Effector CD4-positive, alpha-beta T cell (primary cell): ENCODE measurements at places on chromosomes 12 and 14.

- DNase-seq, result no peak
These were observed 6.5 kb downstream of the PRICKLE1 start for GRCh38 chr12:42583016-42583415.

DNA sequence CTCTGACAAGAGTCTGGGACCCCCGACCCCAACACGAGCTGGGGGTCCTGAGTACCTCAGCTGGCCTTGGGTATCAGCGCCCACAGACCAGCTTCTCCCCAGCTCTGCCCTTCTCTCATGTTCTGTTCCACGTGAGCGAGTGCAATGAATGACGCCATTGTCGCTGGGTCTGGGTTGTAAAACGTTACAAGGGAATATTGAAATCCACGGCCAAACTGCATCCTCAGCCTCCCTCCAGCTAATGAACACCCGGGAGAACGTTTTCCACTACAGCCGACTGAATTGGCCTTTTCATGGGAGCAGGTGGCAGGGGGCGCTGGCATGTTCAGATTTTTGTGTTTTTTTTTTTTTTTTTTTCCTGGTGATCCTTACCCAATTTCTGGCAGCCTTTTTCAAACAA, 34.7 kb downstream of the TBX5 start:
- DNase-seq, result no peak

- no peak for DNase-seq
These were observed 4.0 kb upstream of the IRF2BPL start for GRCh38 chr14:77032491-77032843.

GRCh38 chr14:44963044-44963528, 1.1 kb downstream of the TOGARAM1 start:
- DNase-seq, result no peak

DNA sequence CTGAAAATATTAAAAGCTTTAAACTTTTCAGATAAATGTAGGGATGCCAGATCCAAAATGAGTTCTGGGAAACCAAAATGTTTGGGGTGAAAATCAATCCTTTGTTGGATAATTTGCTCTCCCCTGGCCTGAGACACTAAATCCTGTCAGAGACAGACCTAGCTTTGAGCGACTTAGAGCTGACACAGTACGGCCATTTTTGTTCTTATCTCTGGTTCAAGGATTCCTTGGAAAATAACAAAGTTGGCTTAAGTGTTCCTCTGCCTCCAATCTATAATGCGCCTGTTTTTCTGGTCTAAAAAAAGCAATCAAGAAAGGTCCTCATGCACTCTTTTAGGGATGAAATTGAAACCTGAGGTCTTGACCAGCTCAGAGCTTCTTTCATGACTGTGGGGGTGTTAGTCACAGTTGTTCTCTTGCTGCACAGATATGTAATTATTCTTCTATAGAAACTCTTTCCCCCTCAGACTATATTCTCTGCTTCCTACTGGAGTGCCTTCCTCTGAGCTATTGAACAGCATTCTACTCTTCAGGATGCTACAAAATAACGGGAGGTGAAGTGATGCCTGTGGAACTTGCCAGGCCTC, 52.3 kb upstream of the EGLN3 start:
- DNase-seq, result no peak

- no peak for DNase-seq
These were observed 57.8 kb upstream of the FUT8 start for GRCh38 chr14:65354715-65355114.

GRCh38 chr12:6723607-6724408, at the start of gene COPS7A:
COPS7A (plus strand) TSS chr12:6724046; CDS start chr12:6724657, 611 bp downstream.
- peak; percentile 89 for DNase-seq

- no peak for DNase-seq
These were observed 204.1 kb downstream of the STXBP6 start for GRCh38 chr14:24845851-24846250.

- DNase-seq, result no peak
These were observed 180.9 kb upstream of the PDE3A start for GRCh38 chr12:20187456-20187855.

DNA sequence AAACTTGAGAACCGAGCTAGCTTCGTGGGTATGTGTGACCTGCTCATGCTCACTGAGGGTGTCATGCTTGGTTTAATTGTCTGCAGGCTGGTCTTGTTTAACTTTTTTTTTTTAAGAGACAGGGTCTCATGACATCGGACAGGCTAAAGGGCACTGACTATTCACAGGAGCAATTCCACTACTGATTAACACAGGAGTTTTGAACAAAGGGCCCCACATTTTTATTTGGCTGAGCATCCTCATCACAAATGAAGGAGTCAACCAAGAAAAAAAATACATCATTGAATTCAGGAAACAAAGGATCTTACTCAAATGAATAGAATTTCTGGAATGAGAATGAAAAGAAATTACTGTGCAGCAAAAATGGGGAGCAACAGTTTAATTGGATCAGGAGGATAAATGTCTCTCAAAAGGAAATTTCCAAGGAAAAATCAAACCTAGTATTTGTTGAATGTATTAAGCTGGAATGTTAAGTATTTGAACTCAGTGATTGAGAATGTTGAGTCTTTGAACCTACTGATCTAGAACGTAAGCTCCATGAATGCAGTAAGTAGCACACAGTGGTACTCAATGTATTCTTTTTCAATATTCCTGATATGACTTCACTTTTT, 20.8 kb upstream of the PYROXD1 start:
- no peak for DNase-seq

DNA sequence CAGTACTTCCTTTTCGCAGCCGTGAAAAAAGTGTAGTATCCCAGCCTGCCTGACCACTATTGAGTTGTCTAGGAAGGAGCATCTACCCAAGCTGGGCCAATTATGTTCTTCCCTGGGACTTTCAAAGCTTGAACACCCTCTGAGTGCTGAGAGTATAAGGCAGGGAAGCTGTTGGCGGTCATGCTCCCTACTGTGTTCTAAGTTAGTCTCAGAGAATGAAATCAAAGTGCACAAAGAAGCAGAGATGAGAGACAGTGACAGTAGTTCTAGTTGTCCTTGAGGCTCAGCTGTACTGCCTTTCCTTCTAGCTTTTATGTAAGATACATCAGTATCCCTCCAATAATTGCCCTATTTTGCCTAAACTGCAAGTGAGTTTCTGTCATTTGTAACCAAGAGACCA, 427.1 kb upstream of the SEL1L start:
- no peak for DNase-seq

GRCh38 chr14:87386524-87386923, 606.5 kb downstream of the GALC start:
- no peak for DNase-seq

DNA sequence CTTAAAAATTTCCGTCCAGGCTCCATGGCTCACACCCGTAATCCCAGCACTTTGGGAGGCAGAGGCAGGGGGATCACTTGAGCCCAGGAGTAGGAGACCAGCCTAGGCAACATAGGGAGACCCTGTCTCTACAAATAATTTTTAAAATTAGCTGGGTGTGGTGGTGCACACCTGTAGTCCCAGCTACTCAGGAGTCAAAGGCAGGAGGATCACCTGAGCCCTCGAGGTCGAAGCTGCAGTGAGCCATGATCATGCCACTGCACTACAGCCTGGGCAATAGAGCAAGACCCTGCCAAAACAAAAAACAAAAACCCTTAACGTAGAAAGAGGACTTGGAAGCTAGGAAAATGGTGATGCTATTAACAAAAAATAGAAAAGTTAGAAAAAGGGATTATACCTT, 2.0 kb upstream of the HECTD1 start:
- no peak for DNase-seq

GRCh38 chr14:28635387-28635786, 131.2 kb upstream of the FOXG1 start:
- DNase-seq, result no peak

DNA sequence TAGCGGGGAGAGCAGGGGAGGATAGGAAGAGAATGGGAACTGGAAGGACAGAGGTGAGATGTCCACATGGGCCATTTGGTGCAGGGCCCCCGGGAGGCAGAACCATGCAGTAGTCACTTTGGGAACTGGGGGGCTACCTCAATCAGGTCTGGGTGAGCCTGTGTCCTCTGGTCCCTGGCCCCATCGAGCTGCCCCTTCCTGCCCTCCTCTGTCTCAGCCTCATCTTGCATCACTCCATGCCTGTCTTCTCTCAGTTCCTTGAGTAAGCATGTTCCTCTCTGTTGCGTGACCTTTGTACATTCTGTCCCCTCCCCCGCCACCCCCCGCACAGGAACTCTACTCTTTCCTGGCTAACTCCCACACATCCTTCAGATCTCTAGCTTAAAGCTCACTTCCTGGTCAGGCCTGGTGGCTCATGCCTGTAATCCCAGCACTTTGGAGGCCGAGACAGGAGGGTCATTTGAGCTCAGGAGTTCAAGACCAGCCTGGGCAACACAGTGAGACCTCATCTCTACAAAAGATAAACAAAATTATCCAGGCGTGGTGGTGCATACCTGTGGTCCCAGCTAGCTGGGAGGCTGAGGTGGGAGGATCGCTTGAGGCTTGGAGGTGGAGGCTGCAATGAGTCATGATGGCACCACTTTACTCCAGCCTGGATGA, 23.2 kb downstream of the FOS start:
- DNase-seq, result no peak

GRCh38 chr12:55126106-55126505, at the start of gene OR9K2:
OR9K2 (plus strand) TSS chr12:55126406; CDS start chr12:55129835, 3,429 bp downstream.
- DNase-seq, result no peak

DNA sequence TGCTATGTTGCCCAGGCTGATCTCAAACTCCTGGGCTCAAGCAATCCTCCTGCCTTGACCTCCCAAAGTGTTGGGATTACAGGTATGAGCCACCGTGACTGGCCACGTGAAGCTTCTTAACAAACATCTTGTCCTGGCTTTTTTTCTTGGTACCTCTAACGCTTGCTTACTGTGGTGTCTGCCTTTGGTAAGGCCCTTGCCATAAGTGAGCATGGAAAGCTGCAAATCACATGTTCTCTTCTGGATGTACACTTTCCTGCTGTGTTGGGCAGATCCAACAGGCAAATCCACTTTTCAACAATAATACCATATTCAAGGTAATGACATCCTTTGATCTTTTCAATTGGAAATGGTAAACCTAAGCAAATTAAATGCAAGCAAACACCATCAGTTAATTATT, 54.6 kb downstream of the ARF6 start:
- no peak for DNase-seq

- no peak for DNase-seq
These were observed 114.2 kb downstream of the C12orf75 start for GRCh38 chr12:105444653-105445102.

DNA sequence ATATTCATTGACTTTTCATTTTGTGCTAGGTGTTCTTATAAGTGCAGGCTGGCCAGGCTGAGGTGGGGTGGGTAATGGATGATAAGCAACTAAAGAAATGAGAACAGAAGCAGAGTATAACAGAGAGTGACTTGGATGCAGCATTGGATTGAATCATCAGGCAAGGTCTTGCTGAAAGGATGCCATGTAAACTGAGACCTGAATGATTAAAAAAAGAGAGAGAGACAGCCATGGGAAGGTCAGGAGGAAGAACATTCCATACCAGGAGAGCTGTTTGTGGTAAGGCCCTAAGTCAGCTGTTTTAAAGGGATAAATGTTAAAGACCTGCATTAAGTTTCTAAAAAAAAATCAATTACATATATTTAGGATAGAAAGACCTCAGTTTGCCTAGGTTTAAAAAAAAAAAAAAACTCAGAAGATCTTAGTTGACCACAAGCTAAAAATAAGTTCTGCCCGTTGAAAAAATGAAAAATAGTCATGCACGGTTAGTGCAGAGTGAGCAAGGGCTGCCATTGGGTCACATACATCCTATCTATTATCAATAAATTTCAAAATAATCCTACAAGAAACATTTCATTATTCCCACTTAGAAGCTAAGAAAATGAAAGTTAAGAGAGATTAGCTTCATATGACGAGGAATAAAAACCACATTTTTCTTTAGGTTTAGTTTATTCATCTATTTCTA, 37.2 kb downstream of the IFNG start:
- DNase-seq, result no peak

- DNase-seq, result no peak
These were observed 8.8 kb upstream of the AMHR2 start for GRCh38 chr12:53414756-53415417.

DNA sequence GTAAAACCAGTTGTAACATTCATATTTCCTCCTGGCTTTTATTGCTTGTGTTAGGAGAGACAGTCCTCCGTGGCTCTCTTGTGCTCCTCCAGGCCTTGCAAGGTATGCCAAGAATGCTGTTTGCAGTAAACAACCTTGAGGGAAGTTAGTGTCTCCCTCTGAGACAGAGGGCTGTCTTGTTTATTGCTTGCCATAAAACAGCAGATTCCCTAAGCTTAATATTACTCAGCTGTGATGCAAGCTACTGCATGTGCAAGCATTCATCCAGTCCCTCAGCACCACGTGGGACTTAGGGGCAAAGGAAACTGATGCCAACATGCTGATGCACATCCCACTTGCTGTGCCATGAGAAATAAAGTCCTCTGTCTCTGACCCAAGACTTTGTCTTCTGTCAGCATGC, 6.6 kb downstream of the POMT2 start:
- DNase-seq, result no peak

GRCh38 chr12:130945786-130946492, 7.8 kb upstream of the ADGRD1 start:
- DNase-seq, result no peak

- no peak for DNase-seq
These were observed 15.6 kb downstream of the CLECL1 start for GRCh38 chr12:9717070-9717925.

- no peak for DNase-seq
These were observed 150.3 kb downstream of the FOXN3 start for GRCh38 chr14:89266754-89267153.

GRCh38 chr12:106387848-106388377, 30.4 kb downstream of the POLR3B start:
- DNase-seq, result no peak

- no peak for DNase-seq
These were observed 6.3 kb downstream of the TSPAN11 start for GRCh38 chr12:30932881-30933280.

- no peak for DNase-seq
These were observed 6.3 kb downstream of the ITGA5 start for GRCh38 chr12:54412786-54413185.

GRCh38 chr14:75877292-75877691, 104.5 kb downstream of the TGFB3 start:
- DNase-seq, result no peak

- no peak for DNase-seq
These were observed 55.7 kb downstream of the ITPK1 start for GRCh38 chr14:93059917-93060545.

GRCh38 chr14:22438742-22439141, 150.3 kb downstream of the DAD1 start:
- no peak for DNase-seq

- no peak for DNase-seq
These were observed 87.2 kb downstream of the DAAM1 start for GRCh38 chr14:59275668-59276067.

DNA sequence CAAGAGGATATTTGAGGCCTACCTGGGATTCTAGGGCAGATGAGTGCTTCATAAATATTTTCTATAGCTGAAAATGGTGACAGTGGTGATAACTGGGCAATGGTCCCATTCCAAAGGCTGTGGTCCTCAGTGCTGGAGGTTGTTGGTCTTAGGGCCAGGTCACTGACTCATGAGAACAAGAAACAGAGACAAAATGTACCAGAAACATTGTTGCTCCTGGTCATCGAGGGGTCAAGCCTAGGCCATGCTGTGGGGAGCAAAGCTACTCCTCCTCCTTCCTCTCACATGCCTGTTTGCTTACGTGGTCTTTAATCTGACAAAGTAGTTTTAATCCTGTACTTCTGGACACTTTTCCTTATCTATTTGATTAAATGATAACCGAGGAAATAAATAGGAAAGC, 33.8 kb downstream of the ERG28 start:
- no peak for DNase-seq

GRCh38 chr14:44414646-44415045, 92.4 kb downstream of the FSCB start:
- DNase-seq, result no peak
